ENCODE measurements at places on chromosomes 3 and 15.

DNA sequence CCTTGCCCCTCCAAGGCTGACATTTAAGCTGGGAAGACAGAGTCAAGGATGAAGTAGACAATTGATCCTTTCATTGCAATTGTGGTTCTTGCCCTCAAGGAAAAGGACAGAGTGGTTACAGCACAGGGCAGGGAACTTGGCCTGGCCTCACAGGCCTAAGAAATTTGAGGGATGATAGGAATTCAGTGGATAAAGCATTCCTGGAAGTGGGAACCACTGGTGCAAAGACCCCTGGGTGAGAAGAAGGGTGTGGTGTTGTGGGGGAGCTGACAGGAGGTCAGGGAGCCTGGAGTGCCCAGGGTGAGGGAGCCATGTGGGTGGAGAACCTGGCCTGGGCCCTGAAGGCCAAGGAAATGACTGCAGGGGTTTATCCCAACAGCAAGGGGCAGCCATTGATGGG is 287.4 kb downstream of the UACA start:
- DNase-seq = no peak

- no peak for DNase-seq
Observed at GRCh38 chr3:22587446-22587845, 615.7 kb upstream of the UBE2E2 start.

DNA sequence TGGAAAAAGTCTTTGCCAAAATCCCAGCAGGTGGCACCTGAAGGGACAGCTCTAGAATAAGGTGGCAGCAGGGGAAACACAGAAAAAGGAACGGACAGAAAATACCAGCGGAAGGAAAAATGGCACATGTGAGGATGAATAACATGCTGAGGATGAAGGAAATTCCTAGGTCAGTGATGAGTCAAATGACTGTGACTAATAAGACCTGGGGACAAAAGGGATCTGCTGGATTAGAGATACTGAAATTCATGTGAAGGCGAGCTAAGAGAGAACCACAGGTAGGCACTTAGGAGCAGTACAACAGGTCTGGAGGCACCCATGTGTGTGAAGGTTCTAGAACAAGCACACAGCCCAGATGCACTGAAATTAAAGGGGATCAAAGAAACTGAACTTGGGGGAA is 482.5 kb downstream of the FOXP1 start:
- DNase-seq = peak; percentile 65

- no peak for DNase-seq
Observed at GRCh38 chr3:41204369-41204768, 5.1 kb downstream of the CTNNB1 start.

- DNase-seq = no peak
Observed at GRCh38 chr15:78197632-78198031, 36.7 kb downstream of the ACSBG1 start.

DNA sequence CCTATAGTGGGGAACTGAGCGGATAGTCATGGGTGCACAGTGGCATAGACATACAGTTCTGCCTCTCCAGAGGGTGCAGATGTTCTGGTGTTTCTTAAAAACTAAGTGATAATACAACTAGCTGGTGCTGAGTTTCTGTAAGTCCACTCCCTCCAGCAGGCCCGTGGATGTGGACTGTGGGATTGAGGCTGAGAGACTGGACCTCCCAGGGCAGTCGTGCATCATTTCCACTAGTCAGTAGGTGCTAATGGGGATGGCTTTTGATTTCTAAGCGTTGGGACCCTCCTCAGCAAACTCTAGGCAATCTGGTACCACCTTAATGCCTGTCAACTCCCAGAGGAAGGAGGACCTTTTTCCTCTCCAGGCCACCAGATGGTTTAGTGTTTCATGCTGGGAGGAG is 27.3 kb upstream of the TIMP4 start:
- no peak for DNase-seq

GRCh38 chr3:60055765-60056164 is 1005.9 kb upstream of the CFAP20DC start:
- peak; percentile 61 for DNase-seq

GRCh38 chr3:23751212-23751723 is 54.5 kb upstream of the UBE2E1 start:
- DNase-seq = peak; percentile 67

- DNase-seq = peak; percentile 77
Observed at GRCh38 chr3:149717391-149718056, 34.8 kb downstream of the COMMD2 start.

DNA sequence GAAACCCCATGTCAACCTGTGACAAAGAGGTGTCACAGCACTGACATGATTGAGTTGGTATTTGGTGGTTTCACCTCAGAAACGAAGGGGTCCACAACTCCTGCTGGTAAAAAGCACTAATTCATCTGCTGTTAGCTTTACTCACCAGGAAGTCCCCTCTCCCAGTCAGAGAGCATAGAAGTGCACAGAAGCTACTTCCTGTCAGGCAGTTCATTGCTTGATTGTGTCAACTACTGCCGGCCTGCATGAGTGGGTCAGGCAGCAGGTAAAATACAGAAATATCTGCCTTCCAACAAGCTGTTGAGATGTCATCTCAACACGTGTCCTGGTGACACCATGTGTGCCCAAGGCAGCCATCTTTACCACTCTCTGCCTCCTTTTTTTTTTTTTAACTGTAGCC is 596.6 kb upstream of the NR2F2 start:
- no peak for DNase-seq

GRCh38 chr3:175619369-175619768 is 760.2 kb downstream of the NAALADL2 start:
- DNase-seq = peak; percentile 12

DNA sequence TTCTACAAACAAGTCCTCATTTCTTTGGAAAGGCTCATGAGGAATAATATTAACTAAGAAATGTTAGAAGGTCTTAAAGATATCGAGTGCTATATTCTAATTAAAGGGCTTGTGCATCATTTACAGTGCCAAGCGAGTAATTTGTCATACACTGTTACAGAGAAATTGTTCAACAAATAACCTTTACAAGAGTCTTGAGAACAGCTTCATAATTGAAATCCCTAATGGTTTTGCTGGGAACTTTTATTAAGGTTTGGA is 209.5 kb downstream of the MECOM start:
- DNase-seq = no peak

DNA sequence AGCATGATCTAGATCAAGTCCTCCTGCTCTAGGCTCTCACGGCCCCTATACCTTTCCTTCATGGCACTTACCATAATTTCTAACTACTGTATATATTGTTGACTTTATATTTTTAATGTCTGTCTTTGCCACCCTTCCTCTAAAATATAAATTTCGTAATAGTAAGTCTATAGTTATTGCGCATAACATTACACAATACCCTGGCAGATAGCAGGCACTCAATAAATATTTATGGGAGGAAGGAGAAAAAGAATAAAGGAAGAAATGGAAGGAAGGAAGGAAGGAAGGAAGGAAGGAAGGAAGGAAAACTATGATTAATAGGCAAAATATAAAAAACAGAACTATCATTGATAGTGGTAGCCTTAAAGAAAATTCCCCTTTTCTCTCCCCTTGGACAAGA is 190.3 kb upstream of the LMCD1 start:
- DNase-seq = no peak

GRCh38 chr3:13594991-13595421 is 46.1 kb downstream of the FBLN2 start:
- DNase-seq = no peak

DNA sequence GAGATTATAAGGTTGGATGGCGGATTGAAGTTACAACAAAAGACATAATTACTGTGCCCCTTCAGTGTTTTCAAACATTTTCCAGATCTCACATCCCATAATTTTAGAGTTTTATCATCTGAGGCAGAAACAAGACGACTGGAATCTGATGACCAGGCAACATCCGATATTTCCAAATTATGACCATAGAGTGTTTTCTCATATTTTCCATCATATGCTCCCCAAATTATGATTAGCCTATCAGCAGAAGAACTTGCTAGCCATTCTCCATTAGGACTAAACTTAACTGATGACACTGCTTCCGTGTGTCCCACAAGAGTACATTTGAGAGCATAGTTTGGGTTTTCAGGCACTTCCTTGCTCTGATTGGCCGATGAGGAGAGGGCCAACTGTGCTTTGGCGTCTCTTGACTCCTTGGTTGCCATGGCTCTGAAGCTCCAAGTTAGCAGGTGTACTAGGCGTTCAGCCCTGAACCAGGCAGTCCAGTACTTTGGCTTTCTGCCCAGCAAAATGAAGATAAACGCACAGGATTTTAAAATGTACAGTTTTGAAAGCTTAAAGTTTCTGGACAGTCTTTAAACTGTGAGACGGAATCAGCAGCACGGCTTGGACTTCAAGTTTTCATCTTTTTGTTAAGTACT is 638 bp downstream of the WDR5B start:
- peak; percentile 21 for DNase-seq

DNA sequence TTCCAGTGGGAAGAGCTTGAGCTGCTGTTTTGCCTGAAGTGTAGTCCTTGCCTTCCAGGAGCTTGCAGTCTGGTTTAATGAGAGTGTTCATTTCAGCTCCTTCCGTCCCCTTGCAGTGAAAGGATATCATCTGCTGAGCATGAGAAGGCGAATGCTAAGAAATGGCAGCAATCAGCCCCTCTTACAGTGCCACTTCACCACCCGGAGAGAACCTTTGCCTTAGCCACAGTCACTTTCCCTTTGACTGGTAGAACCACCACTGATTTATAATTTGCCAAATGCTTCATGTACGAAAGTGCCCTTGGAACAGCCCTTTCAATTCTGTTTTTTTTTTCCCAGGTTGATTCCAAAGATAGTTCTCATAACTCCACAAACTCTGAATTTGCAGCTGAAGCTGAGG is 11.5 kb downstream of the TATDN2 start:
- DNase-seq = no peak

- DNase-seq = no peak
Observed at GRCh38 chr15:79046691-79047404, 43.7 kb downstream of the RASGRF1 start.

- DNase-seq = peak; percentile 16
Observed at GRCh38 chr3:127458696-127459604, 131.6 kb downstream of the TPRA1 start.

- no peak for DNase-seq
Observed at GRCh38 chr15:93239993-93240392, 151.0 kb upstream of the RGMA start.

- DNase-seq = no peak
Observed at GRCh38 chr3:187759601-187760000, 14.3 kb upstream of the BCL6 start.

- DNase-seq = no peak
Observed at GRCh38 chr3:185981621-185982020, 43.8 kb upstream of the TRA2B start.

- peak; percentile 59 for DNase-seq
Observed at GRCh38 chr3:53803816-53804695, 42.2 kb downstream of the CHDH start.

GRCh38 chr3:52609316-52609815 is 73.0 kb downstream of the UQCC5 start:
- DNase-seq = peak; percentile 42

- no peak for DNase-seq
Observed at GRCh38 chr3:194109192-194109863, 26.6 kb upstream of the HES1 start.

DNA sequence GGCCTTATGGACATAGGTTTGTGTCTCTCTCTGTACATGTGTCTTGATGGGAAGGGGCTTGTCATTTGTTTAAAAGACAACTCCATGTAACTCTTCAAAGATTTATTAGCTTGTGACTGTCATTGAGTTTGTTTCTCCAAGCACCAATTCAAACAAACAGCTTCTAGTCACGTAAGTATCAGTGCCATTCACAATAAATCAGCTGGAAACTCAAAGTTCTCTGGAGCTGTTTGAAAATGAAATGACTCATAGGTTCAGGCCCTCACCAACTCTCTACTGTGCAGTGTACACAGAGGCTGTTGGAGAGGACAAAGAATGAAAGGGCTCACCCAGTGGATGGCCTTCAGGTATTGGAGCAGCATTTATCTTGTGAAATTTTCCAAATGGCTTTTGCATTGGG is 476.3 kb downstream of the AGBL1 start:
- DNase-seq = no peak

DNA sequence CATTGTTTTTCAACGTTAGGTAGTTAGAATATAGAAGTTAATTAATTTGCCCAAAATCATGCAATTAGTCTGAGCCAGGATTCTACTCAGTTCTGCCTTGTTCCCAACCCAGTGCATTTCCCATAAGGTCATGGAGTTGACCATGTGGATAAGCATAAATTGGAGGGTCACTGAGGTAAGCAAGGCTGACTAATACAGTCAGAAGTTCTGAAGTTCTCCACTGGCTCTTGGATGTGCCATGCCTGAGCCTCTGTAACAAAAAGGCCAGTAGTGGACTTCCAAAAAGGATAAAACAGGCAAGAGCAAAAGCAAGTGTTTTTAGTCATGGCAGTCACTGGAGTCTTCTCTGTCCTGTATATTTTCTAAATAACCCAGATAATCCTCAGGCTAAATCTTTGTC is 124.4 kb upstream of the PHLDB2 start:
- no peak for DNase-seq

DNA sequence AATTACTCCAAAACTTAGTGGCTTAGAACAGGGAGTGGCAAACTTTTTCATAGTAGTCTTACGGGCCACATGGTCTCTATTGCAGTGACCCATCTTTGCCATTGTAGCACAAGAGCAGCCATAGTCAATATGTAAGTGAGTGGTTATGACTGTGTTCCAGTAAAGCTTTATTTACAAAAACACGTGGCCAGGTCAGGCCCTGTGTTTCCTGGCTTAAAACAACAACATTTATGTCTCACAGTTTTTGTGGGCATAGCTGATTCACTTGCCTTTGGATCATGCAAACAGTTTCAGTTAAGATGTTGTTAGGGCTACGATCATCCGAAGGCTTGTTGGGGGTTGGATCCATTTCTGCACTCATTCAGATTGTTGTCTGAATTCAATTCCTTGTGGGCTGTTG is 103.8 kb downstream of the CHCHD6 start:
- DNase-seq = no peak

DNA sequence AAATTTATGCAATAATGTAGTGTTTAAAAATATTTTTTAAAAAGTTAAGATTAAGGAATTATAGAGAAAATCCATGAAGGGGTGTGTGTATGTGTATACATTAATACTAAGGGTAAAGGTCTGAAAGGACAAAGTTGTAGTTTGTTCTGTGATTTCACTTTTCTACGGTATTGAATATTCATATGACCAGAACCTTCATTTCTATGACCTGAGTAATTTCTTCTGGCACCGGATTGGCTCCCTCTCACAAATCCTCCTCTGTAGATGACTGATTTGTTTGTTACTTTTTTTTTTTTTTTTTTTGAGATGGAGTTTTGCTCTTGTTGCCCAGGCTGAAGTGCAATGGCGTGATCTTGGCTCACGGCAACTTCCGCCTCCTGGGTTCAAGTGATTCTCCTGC is 20.9 kb downstream of the GMPS start:
- no peak for DNase-seq

GRCh38 chr3:155494332-155494731 is 200.8 kb upstream of the STRIT1 start:
- DNase-seq = no peak

DNA sequence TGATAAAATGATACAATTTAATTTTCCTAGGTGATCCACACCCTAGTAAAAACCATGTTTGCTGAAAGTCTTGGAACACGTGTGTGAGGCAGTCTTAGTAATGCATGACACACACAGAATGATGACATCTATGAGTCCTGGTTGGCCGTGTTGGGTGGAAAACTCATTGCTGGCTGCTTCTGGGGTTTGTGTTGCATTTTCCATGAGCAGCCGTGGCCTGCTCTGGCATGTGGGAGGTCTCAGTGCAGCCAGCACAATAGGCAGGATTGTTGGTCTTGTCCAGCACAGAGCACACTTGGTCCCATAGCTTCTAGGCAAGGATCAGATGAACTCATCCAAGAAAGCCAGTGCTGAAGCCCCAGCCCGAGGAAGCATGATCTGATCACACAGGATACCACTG is 172.8 kb upstream of the UBE3A start:
- peak; percentile 28 for DNase-seq
